ENCODE measurements at places on chromosomes 7 and 10.

DNA sequence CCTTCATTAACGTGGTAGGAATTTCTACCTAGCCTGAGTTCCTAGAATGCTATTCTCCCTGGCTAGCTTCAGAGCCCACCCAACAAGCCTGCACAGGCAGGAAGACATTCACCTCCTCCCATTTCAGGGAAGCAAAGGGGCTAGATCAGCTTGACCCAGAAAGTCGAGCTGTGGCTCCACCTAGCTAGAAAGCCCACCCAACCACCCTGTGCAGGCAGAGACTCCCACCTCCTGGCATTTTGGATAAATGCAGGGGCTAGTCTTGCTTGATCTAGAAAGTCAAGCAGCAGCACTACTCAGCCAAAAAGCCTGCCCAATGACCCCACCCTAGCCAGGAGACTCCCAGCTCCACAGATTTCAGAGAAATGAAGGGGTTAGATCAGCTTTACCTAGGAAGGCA lies 479.5 kb downstream of the SDK1 start:
- DNase-seq = no peak

GRCh38 chr10:83459124-83459523 lies 680.2 kb upstream of the GHITM start:
- DNase-seq = no peak

DNA sequence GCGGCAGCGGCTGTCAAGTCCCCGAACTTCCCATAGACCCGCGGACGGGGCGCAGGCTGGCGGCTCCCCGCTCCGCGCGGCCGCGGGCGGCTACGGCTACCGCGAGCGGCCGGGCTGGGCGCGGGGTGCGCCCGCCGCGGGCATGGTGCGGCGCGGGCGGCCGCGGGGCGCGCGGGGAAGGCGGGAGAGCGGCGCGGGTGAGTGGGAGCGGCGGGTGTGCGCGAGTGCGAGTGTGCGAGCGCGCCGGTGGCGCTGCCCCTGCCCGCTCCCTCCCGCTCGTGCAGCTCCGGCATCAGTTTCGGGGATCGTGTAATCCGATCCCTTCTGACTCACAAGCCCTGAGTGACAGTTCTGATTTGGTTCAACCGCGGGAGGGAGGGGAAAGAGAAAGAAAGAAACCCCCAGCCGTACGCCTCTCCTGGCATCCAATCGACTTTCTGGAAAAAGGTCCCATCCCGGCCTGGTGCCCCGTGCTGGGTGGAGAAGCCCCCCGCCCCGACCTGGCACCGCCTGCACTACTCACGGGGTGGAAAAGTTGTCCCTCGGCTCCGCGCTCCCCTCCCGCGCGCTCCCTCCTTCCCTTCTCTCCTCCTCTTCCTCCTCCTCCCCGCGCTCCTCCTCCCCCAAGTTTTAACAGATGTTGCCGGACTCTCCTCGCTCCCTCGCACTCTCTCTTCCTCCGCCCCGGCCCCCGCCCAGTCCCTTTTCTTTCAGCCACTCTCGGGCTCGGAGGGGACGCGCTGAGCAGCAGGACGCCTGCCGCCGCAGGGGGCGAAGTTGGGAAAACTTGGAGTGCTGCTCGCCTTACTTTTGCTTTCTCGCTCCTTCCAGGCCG lies at the start of gene GLI3:
Gene GLI3 (minus strand): TSS at position 234 of the 835 bp plus-strand sequence. CDS start 13,956 bp downstream, outside the sequence.
- DNase-seq = peak; percentile 68

DNA sequence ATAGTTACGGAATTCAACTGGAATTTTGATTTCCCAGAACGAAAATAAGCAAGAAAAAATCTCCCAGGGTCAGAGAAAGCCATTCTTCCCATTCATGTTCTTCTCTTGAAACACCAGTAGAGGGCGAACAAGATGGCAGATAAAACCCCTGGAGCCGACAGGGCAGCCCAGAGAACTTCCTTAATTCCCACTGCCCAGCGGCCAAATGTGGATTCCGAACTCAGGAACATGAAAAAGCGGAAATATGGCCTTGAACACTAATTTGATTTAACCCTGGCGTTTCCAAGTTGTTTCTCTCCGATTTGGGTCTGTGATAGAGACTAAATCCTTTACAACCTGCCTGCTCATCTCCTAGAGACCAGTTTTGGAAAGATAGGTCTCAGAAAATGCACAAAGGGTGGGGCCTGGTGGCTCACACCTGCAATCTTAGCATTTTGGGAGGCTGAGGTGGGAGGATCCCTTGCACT lies 100.7 kb upstream of the WAC start:
- peak; percentile 42 for DNase-seq
